ENCODE measurements at places on chromosomes 1 and 21.
A peak's percentile ranks its signal among the peaks of the same experiment; 100 is the strongest.

- no peak for DNase-seq
These were observed 105.4 kb upstream of the GORAB start for GRCh38 chr1:170426596-170426995.

- no peak for DNase-seq
These were observed 4.0 kb downstream of the ABCG1 start for GRCh38 chr21:42222821-42223390.

- no peak for DNase-seq
These were observed 49.3 kb downstream of the STX6 start for GRCh38 chr1:180973369-180973768.

GRCh38 chr1:112956544-112957132, 642 bp upstream of the SLC16A1 start:
- DNase-seq, result peak; percentile 52

- no peak for DNase-seq
These were observed 101.9 kb downstream of the FNBP1L start for GRCh38 chr1:93549811-93550210.

- DNase-seq, result no peak
These were observed 56.7 kb downstream of the HUNK start for GRCh38 chr21:31929548-31929947.

DNA sequence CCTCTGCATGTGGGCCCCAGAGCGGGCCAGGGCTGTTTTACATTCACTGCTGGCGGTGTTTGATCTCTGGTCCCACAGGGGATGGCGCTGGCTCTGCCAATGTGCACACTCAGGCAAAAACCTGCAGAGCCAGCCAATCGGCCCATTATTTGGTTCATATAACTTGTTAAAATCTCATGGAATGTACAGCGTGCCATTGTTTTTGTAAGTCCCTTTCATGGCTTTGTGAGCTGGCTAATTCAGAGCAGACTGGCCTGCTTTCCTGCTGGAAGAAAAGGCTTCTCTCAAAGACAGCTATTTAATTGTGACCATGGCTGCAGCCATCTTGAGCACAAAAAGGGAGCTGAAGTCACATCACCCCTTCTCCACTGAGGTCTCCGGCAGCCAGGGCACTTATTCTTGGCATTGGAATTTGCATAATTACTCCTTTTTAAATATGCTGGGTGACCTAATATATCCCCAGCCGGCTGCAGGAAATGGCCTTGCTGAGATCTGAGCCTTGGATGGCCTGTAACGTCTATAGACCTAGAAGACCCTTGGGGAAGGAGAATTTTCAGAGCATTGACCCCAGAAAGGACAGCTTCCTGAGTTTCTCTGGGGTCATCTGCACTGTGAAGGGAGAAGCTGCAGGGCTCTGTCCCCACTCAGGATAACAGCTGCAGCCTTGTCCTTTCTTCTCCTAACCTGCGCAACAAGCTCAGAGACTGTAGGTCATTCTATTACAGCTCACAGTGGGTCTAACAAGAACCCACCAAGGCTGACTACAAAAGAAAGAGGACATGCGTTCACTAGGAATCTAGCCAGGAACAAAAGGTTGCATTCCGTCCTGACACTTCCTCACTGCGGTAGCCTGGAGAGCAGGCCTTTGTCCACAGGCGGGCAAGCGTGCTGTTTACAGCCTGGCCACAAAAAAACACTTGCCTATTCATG, 45.8 kb downstream of the BCAR3 start:
- no peak for DNase-seq

DNA sequence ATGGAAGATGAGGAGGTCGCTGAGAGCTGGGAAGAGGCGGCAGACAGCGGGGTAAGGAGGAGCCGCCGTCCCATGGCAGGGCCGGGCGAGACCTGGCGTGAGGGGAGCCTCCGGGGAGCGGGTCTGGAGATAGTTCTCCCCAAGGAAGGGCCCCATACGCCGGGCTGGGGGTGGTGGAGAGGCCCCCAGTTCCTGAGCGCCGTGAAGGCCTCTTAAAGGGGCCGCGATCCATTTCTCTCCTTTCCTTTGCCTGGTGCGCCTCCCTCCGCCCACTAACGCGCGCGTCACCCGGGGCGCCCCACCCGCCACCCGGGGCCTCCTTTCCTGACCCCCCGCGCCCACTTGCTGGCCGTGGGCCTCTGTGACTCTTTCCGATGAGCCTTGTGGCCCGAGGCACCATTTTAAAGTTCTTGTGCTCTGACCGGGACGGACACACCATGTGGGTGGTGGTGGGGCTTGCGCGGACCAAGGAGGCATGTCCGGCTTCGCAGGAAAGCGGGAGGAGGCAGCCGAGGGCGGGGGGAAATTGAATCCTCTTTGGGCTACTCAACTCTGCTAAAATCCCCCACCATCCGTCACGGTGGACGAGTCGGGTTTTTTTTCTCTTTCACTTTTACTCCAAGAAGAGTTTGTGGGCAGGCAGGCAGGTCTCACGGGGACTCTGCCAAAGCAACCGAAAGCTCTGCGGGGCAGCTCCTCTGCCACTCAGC, 371 bp downstream of the SZRD1 start:
- peak; percentile 91 for DNase-seq

GRCh38 chr1:199101139-199101538, 462.3 kb downstream of the PTPRC start:
- DNase-seq, result no peak

GRCh38 chr21:44958471-44959191, 18.8 kb downstream of the SLX9 start:
- DNase-seq, result no peak
